ENCODE measurements at places on chromosomes 3 and 15.

DNA sequence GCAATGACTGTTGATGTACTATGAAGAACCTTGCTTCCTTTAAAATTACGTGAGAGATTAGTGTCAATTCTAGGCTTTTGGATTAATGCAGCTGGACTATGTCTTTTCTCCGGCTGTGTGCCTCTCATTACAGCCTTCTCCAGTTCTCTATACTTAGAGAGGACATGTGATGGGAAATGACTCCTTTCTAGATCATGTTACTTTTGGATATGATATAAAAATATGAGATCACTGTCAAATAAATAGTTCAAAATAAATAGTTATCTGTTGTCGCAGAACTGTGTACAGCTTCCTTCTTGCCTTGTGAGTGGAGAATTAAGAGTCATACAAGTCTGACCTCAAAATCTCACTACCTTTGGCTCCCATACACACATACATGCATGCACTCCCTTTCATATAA lies 592.4 kb downstream of the DIPK2A start:
- no peak for DNase-seq

DNA sequence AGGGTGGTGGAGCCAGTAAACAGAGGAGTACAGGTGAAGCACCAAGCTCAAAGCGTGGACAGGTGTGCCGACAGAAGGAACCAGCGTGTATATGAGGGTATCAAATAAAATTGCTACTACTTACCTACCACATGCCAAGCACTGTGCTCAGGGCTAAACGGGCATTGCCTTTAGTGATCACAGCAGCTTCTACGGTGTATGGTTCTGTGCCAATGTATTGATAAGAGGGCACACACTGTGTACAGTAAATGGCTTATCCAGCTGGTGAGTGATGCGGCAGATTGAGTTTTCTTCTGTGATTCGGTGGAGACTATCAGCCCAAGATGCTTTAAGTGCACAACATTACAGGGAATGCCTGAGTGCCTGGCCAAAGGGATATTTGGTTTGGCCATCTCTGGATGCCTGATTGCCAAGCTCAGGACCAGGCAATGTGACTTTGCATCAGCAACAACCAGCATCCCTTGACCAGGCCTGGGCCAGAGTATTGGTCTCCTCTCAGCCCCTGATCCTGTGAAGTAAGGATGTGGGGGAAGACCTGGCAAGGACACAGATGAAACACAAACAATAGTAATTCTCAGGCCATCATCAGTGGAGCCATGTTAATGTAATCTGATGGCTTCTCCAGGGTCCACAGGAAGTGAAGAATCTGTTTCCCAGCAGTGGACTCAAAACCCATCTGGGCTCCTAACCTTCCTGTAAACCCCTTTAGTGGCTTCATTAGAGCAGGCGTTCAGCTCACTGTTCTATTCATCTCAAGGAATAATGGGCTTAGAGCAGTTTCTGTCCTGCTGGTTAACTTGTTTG lies 14.1 kb downstream of the STARD5 start:
- no peak for DNase-seq

- DNase-seq, result no peak
Observed at GRCh38 chr15:76310475-76311099, 682 bp downstream of the ETFA start.

DNA sequence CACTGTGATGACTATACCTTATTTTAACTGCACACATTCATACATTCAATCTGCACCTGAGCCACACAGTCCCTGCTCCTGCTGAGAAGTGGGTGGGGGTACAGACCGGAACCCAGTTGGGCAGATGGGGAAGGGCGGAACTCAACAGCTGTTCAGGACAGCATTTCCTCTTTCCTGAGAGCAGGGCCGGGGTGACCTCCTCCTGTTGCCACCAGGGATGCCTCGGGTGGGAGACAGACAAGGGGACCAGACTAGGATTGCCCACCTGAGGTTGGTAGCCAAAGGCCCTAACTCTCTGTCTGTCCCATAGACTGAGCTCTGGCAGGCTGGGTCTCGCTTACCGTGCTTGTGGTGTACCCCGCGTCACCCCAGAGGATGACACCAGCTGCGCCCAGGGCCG lies 3.9 kb downstream of the HYAL2 start:
- no peak for DNase-seq

GRCh38 chr15:99963096-99963825 lies 230.0 kb upstream of the LYSMD4 start:
- DNase-seq, result no peak

Measured in Jurkat, Clone E6-1 (cell line).